AG20443 (cell line): ENCODE measurements at places on chromosomes 1 and 21.

DNA sequence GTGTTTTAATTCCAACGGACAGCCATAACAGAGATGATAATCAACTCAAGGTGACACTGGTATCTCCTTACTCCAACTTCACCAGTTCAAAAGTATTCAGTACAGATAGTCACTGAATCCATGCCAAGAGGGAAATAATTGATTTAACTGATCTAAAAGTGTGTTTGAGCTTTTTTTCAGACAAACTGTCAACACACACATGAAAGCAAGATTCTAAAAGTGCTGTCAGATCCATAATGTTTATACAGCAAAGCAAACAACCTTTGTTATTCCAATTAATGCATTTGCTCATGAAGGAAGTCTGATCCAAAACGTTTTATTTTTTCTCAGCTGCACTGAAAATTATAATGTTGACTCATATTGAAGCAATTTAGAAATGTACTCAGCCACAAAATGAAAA, 5.9 kb upstream of the PRKAA2 start:
- no peak for DNase-seq

DNA sequence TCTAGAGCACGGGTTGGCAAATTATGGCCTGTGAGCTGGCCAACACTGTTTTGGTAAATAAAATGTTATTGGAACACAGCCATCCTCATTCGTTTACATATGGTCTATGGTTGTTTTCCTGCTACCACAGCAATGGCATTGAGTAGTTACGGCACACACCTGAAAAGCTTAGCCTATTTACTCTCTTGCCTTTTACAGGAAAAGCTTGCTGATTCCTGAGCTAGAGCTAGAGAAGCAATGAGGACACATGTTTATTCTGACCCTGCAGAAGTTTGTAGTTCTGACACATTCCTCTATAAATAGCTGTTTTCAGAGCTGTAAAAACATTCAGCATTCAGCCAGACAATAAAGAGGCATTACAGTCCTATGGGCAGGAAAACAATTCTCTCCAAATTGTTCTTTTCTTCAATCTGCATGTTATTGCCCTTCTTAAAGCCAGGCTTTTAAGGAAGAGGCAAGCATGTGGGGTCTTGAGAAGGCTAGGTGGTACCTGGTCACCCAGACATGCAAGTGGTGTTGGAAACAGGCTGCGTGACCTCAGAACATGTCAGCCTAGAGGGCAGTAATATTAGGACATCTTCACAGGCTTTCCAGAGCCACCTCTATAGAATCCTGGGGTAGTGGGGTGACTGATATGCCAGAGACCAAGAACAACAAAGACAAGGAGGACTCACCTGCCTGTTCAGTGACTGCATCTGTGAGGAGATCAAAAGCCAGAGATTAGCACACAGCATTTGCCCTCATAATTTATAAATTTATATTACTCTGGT, 1.6 kb downstream of the FCRL2 start:
- DNase-seq: no peak

DNA sequence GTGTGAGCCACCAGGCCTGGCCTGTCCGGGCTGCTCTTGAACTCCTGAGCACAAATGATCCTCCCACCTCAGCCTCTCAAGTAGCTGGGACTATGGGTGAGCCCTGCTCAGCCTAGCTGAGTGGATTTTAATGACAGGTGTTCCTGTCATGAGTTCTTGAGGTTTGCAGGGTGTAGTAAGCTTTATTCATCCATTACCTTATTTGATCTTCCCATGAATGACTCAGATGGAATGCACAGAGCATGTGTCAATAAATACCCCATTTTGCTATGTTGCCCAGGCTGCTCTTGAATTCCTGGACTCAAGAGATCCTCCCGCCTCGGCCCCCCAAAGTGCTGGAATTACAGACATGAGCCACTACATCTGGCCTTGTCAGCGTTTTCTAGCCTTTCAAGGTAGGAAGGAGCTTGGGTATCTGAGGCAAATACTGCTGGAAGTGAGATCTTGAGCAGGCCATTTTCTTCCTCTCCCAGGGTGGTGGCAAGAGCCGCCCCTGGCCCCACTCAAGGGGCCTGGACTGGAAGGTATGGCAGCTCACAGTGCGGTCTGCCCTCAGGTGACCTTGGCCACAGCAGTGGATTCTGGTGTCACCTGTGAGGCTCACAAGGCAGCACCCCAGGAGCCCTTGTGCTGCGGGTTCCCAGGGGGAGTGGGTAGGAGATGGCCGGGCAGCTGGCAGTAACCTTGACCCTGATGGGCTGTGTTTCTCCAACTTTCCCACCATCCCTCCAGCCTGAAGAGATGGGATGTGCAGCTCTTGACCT, 20.0 kb downstream of the PIK3CD start:
- DNase-seq: peak; percentile 46

GRCh38 chr1:92441316-92441696, 45.4 kb downstream of the GFI1 start:
- no peak for DNase-seq

GRCh38 chr1:160639652-160640051, 7.2 kb downstream of the SLAMF1 start:
- DNase-seq: no peak

DNA sequence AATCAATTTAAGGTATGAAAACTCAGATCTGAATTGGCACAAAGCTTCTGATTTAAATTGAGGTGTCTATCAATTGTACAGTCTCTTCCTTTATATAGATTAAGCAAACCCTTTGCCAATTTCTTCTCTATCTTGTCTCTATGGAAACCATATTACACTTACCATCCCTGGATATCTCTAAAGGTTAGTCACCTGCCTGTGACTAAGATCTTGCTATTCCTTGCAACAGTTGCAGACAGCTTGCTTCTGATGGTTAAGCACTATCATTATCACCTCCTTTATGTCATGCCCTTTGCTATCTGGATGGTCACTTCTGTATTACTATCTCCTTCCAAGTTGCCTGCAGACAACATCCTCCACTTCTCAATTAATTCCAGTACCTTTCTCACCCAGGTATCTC, 998.6 kb upstream of the B3GALT2 start:
- no peak for DNase-seq

DNA sequence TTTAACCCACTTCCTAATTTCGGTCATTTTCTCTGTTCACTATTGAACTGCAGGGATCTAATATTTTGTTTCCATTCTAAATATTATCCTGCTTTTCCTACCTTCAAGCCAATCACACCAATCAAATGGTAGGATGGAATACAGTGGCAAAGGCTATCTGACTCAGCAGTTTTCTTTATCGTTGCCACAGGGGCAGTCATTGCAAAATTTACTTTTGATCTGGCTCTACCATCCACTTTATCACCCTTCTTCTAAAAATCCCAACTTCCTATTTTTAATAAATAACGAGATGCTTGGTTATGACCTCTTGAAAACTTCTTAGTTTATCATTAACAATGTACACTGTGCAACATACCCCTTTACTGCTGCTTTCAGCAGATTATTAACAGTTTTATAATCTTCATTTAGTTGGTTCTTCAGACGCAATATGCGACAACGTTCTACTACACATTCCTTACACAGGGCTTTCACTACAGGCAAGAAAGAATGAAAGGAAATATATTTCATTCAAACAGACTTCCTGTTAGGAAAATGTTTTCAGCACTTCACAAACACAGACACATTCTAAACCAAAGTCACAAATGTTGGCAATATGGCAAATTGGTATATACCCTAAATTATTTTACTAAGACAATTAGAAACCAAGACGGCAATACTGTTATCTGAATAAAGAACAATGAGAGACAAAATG, 52.3 kb upstream of the RAP1GAP start:
- no peak for DNase-seq

- no peak for DNase-seq
Measured at GRCh38 chr21:34810786-34811185, 142.0 kb downstream of the CLIC6 start.

DNA sequence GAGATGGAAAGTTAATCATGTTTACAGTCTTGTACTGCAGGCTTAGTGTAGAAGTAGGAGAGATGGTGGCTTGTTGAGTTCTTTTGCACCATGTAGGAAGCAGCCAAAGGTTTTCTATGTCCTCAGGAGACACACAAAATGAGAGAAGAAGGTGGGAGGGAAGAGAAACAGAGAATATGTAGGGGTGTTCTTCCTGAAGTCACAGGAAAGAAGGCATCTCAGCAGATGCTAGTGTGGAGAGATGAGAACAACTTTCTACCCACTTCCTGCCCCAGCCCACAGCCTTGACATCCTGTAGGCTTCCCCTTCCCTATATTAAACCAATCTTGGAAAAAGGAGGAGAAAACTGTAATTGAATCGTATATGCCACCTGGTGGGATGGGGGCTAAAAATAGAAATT, 217.0 kb downstream of the S1PR1 start:
- no peak for DNase-seq

DNA sequence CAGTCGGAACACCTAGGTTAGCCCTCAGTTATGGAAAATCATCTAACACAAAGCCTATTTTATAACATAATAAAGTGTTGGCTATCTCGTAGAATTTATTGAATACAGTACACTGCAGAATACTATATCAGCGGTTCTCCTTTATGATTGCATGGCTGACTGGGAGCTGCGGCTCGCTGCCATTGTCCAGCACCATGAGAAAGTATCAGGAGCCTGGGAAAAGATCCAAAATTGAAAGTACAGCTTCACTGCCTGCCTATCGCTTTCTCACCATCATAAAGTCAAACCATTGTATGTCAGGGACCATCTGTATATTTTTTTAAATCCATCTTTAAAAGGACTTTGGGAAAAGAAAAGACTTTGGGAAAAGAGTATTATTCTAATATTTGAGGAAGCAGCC, 111.9 kb upstream of the RAVER2 start:
- no peak for DNase-seq

DNA sequence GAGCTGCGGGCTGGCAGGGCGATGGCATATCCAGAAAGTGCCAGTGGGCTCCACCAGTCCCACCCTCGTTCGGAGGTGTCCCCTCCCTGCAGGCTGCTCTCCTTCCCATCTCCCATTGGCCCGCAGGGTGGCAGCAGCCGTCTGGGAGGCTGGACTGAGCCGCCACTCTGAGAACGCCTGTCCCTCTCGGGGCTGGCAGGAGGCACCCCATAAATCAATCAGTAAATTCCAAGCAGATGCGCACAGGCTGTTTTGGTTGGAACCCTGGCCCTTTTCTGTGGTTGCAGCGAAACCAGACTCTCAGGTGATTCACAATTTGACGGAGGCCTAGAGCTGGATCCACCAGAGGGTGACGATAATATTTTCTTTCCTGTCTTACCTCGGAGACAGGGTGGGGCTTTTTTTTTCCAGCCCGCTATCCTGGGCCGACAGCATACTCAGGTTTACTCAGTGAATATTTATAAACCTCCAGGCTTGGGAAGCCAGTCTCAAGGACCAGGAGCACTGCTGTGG, 99.7 kb downstream of the GLIS1 start:
- peak; percentile 72 for DNase-seq

- DNase-seq: no peak
Measured at GRCh38 chr1:170567214-170567613, 35.2 kb downstream of the GORAB start.

DNA sequence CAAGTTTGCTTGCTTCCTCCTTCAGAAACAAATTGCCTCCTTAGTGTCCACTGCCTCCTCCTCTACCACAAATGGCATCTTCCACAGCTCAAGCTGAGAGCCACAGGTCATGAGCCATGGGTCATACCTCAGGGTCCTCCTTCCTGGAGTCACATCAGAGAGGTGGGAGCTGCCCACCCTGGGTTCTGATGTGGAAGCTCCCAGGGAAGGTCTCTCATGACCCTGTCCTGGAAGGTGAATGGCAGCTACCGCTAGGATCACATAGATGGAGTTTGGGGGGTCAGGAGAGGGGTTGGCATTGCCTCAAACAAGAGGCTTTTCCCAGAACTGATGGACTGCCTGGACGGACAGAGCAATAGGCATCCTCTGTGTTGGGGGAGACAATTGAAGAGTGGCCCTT, 321.4 kb downstream of the MATN1 start:
- DNase-seq: no peak

GRCh38 chr1:33824971-33825370, 38.9 kb upstream of the HMGB4 start:
- no peak for DNase-seq

GRCh38 chr1:218679988-218680748, 335.0 kb downstream of the TGFB2 start:
- DNase-seq: no peak

GRCh38 chr1:16235944-16236510, 956 bp downstream of the CPLANE2 start:
- DNase-seq: peak; percentile 42

DNA sequence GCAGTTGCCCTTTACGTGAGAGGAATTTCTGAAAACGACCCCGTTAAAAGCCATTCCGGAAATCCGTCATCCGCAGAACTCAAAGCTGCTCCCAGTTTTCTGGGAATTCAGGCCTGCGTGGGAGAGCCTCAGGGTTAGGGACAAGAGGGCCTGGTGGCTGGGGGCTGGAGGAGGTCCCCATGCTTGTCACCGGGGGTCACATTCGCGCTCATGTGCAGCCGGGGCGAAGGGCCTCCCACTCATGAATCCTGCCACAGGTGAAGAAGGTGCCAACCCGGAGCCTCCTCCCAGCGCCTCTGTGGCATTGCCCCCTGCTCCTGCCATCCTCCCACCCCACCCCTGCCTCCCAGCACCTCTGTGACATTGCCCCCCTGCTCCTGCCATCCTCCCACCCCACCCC, 98.3 kb downstream of the PRDM16 start:
- DNase-seq: no peak

- DNase-seq: peak; percentile 80
Measured at GRCh38 chr1:46549697-46550681, 1.5 kb downstream of the KNCN start.

- DNase-seq: no peak
Measured at GRCh38 chr1:17372955-17373354, 959 bp downstream of the PADI6 start.

- no peak for DNase-seq
Measured at GRCh38 chr1:47557066-47557465, 119.2 kb downstream of the FOXD2 start.

DNA sequence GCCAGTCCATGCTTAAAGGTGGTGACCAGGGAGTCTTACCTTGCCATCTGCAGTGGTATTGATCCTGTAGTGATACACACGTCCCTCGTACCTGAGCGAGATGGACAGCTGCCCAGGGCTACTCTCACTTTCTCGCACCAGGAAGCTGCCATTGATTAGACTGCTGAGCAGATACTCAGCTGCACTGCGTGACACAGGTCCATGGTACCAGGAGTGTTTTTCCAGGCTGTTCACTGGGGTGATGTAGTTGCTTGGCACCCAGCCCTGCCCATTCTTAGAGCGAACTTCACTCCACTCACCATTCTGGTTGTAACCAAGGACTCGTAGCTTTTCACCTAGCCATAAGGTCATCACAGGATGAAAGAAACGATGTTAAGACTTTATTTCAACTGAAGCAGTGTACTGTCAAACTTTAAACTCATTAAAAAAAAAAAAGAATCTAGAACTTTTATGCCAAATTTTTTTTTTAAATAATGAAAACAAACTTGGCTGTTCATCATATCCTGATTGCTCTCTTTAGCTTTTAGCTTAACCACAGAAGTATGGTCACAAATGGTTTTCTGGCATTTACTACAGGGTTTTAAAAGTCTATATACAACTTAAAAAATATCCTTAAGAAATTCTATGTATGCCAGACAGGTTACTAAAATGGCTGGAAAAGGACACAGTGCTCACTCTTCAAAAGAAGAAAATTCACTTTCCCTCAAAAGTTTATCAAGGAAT, 44.6 kb downstream of the TOR3A start:
- DNase-seq: no peak
